ENCODE measurements at places on chromosomes 5 and 9.

DNA sequence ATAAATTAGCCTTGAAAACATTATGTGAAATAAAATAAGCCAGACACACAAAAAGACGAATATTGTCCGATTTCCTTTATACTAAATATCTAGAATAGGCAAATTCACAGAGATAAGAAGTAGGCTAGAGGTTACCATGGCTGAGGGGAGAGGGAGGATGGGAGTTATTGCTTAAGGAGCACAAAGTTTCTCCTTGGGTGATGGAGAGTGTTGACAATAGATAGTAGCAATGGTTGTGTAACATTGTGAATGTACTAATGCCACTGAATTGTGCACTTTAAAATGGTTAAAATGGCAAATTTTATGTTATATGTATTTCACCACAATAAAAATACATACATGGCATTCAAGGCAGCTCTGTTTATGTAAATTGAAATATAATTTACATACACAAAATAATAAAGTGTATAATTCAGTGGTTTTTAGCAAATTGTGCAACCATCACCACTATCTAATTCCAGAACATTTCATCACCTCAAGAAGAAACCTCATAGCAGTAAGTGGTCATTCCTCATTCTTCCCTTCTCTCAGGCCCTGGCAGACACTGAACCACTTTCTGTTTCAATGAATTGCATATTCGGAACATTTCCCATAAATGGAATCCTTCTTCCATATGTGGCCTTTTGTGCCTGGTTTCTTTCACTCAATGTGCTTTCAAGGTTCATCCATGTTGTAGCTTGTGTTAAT is 59.2 kb downstream of the NDST1 start:
- peak; percentile 85 for DNase-seq

GRCh38 chr9:115296831-115297565 is 179.0 kb upstream of the TNC start:
- DNase-seq: no peak

DNA sequence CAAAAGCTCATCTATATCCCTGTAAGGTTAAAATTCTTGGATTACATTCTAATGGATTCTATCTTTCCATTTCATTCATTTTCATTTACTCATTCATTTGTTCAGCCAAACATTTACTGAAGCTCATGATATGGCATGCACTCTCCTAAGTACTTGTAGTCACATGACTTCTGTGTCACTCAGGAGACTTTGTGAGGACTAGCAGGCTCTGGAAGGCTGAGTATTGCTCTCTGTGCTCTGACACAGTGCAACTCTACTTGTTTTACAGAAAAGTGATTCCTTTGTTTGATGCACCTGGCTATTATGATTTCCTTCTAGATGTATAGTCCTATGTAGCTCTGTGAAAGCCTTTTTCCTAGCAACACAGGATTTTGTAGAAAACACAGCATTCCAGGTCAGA is 53.0 kb downstream of the YIPF5 start:
- no peak for DNase-seq

DNA sequence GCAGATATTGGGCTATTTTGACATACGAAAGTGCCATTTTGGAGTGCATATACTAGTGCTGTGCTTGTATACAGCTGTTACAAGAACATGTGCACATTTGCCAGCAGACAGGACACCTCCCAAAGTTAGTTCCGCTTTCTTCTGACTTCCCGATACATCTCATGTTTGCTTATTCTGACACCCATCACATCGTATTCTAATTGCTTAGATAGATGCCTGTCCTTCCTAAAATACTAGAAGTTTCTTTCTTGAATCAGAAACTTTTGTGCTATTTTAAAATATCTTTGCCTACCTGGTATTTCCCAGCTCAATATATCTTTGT is 177.8 kb downstream of the TTLL11 start:
- no peak for DNase-seq

DNA sequence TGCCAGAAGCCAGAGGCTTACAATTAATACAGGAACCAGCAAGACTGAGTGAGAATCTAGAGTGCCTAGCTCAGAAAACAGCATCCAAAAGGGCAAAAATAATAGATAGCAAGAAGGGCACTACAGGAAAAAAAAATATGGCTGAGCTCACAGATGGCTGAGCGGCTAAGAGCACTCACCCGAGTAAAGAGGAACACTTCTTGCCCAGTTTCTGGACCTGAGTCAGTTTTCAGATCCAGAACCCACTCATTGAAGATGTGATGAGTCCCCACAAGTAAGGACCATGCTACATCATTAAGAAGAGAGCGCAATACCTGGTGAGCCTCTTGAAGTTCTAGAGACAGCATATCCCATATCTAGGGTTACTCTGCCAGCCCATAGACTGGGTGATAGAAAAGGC is 65.5 kb upstream of the MAP3K1 start:
- DNase-seq: no peak

DNA sequence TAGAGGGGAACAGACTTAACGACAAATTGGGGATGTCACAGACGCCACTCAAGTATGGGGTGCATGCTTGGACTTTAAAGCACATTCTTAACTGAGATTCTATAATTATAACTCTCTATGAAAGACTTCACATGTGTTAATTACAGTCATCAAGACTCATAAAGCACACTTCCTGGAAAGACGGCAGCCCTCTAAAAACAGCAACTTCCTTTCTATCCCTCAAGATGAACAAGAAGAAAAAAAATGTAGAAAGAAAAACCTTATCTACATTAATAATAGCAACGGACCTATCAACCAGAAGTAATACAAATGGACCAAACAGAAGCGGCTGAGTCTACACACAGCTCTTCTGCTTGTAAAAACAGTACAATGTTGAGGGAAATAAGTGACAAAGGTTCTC is 21.2 kb downstream of the GNAQ start:
- no peak for DNase-seq

DNA sequence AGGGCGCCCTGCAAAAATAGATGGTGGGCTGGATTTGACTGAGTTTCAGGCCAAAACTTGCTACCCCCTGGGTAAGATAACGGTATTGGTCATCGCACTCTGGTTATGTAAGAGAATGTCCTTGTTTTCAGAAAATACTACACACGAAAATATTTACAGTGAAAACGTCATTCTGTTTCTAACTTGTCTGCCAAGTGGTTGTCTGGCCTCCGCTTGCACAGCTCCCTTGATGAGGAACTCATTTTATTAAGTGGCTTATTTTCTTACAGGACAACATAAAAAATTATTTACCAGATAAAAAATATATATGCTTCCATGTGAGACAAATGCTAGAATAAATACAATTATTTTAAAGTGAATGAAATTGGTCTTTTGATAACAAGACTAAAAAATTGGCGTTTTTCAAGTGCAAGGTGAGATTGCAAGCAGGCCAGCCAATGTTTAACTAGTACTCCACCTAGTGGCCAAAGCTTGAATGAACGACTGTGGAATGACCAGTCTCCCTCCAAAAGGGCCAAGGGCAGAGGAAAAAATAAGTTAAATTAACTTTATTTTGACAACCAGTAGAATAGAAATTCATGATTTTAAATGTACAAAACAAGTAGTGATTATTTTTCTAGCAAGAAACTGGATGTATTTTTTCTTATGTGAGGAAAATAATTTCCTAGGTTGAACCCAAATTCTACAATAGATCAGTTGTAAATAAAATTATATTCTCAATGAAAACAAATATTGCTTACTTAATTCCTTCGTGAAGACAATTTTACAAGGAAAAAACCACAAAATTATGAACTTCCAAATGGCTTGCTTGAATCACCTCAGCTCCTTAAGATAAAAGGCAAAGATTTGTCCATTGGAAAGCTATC is 93.2 kb downstream of the ZFAND5 start:
- peak; percentile 82 for DNase-seq

GRCh38 chr9:135223831-135224230 is 136.4 kb downstream of the OLFM1 start:
- DNase-seq: no peak

DNA sequence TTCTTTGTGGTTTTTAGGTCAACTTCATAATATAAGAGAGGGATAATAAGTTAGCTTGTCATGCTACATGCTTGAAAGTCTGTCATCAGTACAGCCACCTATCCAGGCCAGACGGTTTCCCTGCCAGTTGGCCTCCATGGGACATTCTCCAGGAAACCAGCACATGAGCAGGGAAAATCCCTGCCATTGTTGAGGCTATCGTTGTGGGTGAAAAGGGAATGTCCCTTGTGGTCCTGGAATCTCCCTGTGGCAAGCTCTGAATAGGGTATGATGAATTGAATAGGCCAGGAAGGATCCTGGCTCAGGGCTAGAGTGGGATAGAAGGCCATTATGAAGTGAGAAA is 12.3 kb downstream of the F2RL1 start:
- peak; percentile 53 for DNase-seq

GRCh38 chr9:128206484-128206883 is 3.3 kb downstream of the DNM1 start:
- DNase-seq: no peak

DNA sequence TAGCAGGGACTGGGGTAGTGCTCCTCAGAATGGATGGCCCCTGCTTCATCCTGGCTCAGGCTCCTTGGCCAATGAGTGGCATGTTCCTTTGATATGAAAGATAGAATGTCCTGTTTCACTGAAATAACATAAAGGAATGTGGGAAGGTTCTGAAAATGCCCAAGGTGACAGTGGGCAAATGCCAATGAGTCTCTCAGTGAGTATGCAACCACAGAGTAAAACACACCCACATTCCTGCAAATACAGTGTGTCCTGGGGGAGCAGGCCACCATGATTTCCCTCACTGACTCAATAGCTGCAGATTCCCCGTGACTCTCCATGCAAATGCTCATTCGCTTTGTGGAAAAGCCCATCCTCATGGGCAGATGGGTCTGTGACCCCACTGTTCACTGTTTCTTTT is 36.4 kb downstream of the ZNF366 start:
- peak; percentile 66 for DNase-seq

DNA sequence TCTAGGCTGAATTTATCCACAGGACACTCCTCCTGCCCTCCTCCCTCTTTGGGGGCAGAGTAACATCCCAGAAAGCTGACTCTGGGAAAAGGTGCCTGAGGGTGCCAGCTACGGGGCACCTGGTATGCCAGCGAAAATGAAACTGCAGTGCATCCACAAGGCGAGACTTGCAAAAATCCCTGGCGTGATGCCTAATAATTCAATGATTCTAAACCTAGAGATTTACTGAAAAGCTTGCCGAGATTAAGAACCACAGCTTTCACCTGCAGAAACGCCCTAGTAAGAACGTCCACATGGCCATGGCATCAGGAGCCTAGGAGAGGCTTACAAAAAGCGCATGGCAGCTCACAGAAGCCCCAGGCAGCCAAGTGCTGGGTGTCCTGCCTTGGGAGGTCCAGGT is 20.9 kb downstream of the CCNJL start:
- DNase-seq: no peak

All from GM03348 (cell line).